Myometrial cell (primary cell): ENCODE measurements at places on chromosomes 3 and 15. TPM values are rescaled to one million over a fixed set of nuclear protein-coding genes. Genes with fewer than 3 reads are reported as not detected.

The FBLN2 gene
- 13.1 and 16.1 TPM in 2 replicates for total RNA-seq

The ANKRD28 gene
- 79.3 and 109 TPM in 2 replicates for total RNA-seq

The FAM162A gene
- total RNA-seq = 11.0 and 16.1 TPM in 2 replicates

The IL16 gene
- under 0.01 and 0.18 TPM in 2 replicates for total RNA-seq

The PRR20G gene
- total RNA-seq = not detected in 2 replicates

The CD200R1 gene
- total RNA-seq = not detected in 2 replicates

The A4GNT gene
- total RNA-seq = not detected in 2 replicates

The ASB14 gene
- total RNA-seq = not detected in 2 replicates

The DHX30 gene
- total RNA-seq = 54.5 and 57.4 TPM in 2 replicates

The RNU5B-1 gene
- total RNA-seq = not detected in 2 replicates

The NME9 gene
- total RNA-seq = not detected in 2 replicates

The TOMM70 gene
- total RNA-seq = 39.5 and 51.6 TPM in 2 replicates

The MESP2 gene
- total RNA-seq = under 0.01 and 2.8 TPM in 2 replicates

The FBXO40 gene
- not detected in 2 replicates for total RNA-seq

The IDH2 gene
- total RNA-seq = 61.5 and 76.1 TPM in 2 replicates

The NMB gene
- total RNA-seq = 6.9 and 14.9 TPM in 2 replicates

The SLC2A2 gene
- not detected in 2 replicates for total RNA-seq

The TERC gene
- 266 and 343 TPM in 2 replicates for total RNA-seq

The RHCG gene
- total RNA-seq = not detected in 2 replicates

The HCLS1 gene
- total RNA-seq = 2.3 and 3.7 TPM in 2 replicates

The EAF2 gene
- 0.29 and 1.4 TPM in 2 replicates for total RNA-seq

The GOLGA6C gene
- total RNA-seq = not detected in 2 replicates

The TGM4 gene
- under 0.01 TPM in 1 of 2 replicates, not detected in the other for total RNA-seq

The GPR27 gene
- not detected in 2 replicates for total RNA-seq

The GOLGA8S gene
- not detected in 2 replicates for total RNA-seq

The FOXP1 gene
- 18.5 and 20.6 TPM in 2 replicates for total RNA-seq

The LIPC gene
- total RNA-seq = 0.53 TPM in 1 of 2 replicates, not detected in the other

The MYRIP gene
- not detected in 2 replicates for total RNA-seq

The IQCF5 gene
- total RNA-seq = not detected in 2 replicates

The SMCO1 gene
- not detected in 2 replicates for total RNA-seq

The ATP13A4 gene
- not detected in 2 replicates for total RNA-seq

The PTPRG gene
- total RNA-seq = 15.6 and 16.3 TPM in 2 replicates

The AGBL1 gene
- total RNA-seq = not detected in 2 replicates

The CPB1 gene
- not detected in 2 replicates for total RNA-seq

The SLC12A1 gene
- not detected in 2 replicates for total RNA-seq

The GFM1 gene
- total RNA-seq = 30.7 and 39.5 TPM in 2 replicates

The BHLHE40 gene
- 65.0 and 73.8 TPM in 2 replicates for total RNA-seq
